ENCODE measurements at places on chromosomes 12 and 14. TPM values are rescaled to one million over a fixed set of nuclear protein-coding genes. Genes with fewer than 3 reads are reported as not detected.

The SEC23A gene
- polyA plus RNA-seq: 289 TPM

The REP15 gene
- 0.78 TPM for polyA plus RNA-seq

DNA sequence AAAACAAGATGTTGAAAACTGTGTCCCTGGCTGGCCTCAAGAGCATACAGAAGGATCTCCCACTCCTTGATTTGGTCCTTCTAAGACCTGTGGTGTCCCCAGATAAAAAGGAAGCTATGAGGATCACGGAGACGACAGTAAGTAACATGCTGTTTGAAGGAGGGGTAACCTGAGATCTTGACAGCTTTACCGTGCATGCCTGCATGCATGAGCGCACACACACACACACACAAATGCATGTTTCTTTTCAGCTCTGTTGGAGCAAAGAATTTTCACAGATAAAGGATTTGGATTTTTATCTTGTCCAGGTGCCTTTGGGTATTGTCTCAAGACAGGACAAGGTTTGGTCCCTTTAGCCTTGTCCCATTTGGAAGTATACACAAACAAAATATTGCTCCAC is 411.6 kb upstream of the CCDC196 start:
- DNase-seq: no peak

GRCh38 chr14:99363616-99364290 is 91.8 kb upstream of the BCL11B start:
- no peak for DNase-seq

- no peak for DNase-seq
These were observed 881 bp upstream of the PUS1 start for GRCh38 chr12:131928080-131928710.

GRCh38 chr14:80494769-80495168 is 283.5 kb upstream of the DIO2 start:
- DNase-seq: no peak

GRCh38 chr14:61063461-61063860 is 82.4 kb downstream of the SLC38A6 start:
- no peak for DNase-seq

The KLRK1 gene
- not detected for polyA plus RNA-seq

- no peak for DNase-seq
These were observed 231.9 kb downstream of the BCL11B start for GRCh38 chr14:99040052-99040451.

- DNase-seq: no peak
These were observed 7.1 kb downstream of the DTX1 start for GRCh38 chr12:113063396-113064350.

The DDX51 gene
- polyA plus RNA-seq: 4.5 TPM

The CEBPE gene
- not detected for polyA plus RNA-seq

The PTPRO gene
- polyA plus RNA-seq: 0.16 TPM

DNA sequence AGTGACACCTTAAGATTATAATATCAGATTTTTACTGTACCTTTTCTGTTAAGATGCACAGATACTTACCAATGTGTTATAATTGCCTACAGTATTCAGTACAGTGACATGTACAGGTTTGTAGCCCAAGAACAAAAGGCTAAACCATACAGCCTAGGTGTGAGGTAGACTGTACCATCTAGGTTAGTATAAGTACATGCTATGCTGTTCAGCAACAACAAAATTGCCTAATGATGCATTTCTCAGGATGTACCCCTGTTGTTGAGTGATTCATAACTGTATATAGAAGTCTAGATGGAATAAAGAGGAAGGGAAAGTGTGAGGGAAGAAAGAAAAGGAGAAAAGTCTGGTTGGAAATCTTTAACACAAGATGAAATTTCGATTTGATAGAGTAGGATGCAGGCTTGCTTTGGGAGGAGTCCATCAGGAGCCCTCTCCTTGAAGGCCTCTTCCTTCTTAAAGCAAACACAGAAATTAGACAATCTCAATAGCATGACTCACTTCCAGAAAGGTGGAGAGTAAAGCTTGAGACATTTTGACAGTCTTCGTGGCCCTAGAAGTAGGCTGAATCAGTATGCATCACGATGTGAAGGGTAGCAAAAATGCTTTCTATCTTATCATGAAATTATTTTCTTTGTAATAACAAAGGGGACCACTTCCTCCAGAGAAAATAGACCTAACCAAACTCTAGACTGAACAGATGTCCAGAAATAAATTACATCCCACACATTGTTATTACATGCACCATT is 191.5 kb downstream of the SYT1 start:
- DNase-seq: peak; percentile 53

DNA sequence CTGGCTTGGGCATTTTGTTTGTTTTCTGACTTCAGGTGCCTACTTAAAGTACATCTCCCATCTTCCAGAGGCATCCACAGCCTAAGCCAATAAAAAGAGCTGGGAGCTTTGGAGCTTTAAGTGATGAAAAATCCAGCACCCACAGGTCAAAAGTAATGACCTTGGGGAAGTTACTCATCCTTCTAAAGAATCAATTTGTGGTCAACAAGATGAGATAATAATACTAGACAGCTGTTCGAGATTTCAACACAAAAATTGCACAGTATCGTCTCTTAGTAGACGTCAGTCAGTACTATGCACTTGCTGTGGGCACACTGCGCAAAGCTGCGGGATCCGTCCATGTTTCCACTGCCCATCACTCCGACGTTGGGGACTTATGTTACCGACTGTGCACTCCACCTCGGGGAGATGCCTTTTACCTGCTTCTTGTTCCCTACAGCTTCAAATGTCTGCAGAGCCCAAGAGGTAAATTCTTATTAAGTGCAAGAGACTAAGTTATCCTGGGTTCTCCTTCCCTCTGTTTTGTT is 1.3 kb downstream of the ST8SIA1 start:
- peak; percentile 20 for DNase-seq

DNA sequence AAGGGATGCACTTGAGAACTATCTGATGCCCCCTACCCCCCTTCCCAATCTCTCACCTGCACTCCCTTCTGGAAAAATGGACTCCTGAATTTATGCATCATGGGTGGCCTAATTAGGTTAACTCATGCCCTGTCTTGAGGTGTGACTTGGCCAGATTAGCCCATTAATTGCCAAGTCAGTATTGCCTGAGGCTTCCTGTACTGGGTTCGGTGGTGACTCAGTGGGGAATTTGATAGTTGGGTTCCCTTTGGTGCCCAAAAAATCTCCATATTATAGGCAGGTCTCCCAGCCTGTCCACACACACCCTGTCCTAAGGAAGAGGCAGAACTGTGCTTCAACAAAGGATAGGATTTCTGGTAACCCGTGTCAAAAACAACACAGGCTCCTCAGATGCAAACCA is 146.1 kb downstream of the CHST11 start:
- DNase-seq: no peak

DNA sequence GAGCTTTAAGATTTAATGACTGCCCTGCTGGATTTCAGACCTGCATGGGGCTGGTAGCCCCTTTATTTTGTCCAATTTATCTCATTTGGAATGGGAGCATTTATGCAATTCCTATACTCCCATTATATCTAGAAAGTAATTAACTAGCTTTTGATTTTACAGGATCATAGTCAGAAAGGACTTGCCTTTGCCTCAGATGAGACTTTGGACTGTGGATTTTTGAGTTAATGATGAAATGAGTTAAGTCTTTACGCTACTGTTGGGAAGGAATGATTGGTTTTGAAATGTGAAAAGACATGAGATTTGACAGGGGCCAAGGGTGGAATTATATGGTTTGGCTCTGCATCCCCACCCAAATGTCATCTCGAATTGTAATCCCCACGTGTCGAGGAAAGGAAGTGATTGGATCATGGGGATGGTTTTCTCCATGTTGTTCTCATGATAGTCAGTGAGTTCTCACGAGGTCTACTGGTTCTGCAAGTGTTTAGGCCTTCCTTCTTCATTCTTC is 213.1 kb upstream of the DCN start:
- no peak for DNase-seq

The IFNG-AS1 gene
- not detected for polyA plus RNA-seq

- no peak for DNase-seq
These were observed 49.6 kb downstream of the BMAL2 start for GRCh38 chr12:27382171-27382795.

- no peak for DNase-seq
These were observed 4.5 kb downstream of the B4GALNT1 start for GRCh38 chr12:57628280-57629191.

- no peak for DNase-seq
These were observed 28.8 kb downstream of the CLMN start for GRCh38 chr14:95290871-95291431.

The RERGL gene
- polyA plus RNA-seq: not detected

DNA sequence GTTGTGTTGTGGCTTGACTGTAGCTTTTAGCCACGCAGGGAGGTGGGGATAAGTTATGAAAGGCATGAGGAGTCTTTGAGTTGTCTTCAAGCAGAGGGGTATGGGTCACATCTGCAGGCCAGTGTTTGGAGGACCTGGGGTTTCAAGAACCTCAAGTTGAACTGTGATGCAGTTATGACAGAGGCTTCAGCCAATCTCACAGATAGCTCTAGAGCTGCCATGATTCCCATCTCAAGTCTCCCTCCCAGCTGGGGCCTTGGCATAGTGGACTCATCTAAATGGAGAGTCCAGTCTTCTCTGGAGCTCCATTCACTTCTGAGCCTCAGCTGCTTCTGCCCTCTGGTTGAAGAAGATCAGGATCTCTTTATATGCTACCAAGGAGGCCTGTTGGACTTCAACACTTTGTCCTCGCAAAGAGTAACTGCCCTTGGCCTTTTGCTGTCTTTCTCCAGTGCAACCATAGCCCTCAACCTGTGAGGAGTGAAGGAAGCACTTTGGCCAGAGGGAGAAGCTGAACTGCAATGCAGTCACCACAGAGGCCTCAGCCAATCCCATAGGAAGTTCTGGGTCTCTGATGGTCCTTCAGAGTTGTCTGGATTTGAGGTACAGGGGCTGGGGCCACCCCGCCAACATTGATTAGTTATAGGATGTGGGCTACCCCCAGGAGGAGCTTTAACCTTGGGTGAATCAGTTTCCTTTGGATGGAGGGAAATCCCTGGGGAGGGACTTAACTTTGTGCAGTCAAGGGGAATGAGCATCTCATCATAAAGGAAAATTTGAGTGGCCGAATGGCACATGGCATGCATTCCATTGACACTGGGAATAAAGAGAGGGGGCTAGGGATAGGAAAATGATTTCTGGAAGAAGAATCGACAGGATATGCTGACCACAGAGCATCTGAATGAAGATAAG is 230.5 kb downstream of the PCNX1 start:
- DNase-seq: no peak

GRCh38 chr12:4505376-4505986 is 33.2 kb upstream of the RAD51AP1 start:
- DNase-seq: no peak

DNA sequence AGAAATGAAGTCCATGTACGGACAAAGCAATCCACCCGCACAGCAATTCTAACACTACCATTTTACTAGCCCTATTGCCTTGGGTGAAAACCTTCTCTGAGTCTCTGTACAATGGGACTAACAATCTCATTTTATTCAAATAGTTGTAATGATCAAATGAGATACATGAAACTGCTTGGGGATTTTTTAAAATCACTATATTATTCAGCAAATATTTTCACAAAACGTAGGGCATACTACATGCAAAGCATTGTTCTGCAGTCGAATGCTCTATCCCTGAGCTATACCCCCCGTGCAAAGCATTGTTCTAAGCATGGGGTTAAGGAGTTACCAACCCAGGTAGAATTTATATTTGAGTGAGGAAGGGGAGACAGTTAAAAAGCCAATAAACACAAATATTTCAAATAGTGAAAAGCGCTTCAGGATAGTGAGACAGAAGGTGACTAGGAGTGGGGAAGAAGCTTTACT is 554 bp upstream of the ATF7 start:
- no peak for DNase-seq

GRCh38 chr12:54840244-54840865 is 14.0 kb upstream of the MUCL1 start:
- no peak for DNase-seq

All from AG04450 (cell line).